ENCODE measurements at places on chromosomes 5 and 9.
A peak's percentile ranks its signal among the peaks of the same experiment; 100 is the strongest.

- DNase-seq = no peak
These were observed 6.0 kb upstream of the SPATA31E1 start for GRCh38 chr9:87876708-87877107.

DNA sequence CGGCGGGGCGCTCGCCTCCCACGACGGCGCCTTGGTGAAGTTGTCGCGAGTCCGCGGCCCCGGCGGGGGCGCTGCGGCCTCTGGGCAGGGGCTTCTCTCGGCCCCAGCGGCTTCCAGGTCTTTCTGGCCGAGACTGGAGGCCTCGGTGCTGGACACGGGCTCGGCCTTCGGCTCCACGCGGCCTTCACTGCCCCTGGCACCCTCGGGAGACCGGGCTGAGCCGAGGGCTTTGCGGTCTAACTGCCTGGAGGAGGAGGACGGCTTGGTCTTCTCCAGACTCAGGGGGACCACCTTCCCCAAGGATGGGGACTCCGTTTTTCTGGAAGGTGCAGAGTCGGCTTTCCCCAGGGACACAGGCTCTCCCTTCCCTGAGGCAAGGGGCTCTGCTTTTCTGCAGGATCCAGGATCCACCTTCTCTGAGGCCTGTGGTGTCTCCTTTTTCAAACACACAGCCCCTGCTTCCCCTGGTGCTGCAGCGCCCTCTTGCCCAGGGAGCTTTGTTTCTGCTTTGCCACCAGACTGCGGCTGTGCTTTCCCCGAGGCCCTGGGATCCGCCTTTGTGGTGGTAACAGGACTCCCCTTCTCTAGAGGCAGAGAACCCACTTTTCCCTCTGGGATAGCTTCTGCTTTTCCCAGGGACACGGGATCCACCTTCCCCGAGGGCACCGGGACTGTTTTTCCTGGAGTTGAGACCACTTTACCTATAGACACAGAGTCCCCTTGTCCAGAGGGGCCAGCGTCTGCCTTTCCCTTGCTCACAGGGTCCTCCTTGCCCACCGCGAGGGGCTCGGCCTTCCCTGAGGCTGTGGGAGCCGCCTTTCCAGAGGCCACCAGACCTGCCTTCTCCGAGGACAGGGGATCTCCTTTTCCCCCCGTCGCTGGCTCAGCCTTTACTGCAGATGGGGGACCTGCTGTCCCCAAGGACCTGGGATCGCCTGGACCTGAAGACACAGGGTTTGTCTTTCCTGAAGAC, 12.3 kb downstream of the GPRIN1 start:
- DNase-seq = no peak

DNA sequence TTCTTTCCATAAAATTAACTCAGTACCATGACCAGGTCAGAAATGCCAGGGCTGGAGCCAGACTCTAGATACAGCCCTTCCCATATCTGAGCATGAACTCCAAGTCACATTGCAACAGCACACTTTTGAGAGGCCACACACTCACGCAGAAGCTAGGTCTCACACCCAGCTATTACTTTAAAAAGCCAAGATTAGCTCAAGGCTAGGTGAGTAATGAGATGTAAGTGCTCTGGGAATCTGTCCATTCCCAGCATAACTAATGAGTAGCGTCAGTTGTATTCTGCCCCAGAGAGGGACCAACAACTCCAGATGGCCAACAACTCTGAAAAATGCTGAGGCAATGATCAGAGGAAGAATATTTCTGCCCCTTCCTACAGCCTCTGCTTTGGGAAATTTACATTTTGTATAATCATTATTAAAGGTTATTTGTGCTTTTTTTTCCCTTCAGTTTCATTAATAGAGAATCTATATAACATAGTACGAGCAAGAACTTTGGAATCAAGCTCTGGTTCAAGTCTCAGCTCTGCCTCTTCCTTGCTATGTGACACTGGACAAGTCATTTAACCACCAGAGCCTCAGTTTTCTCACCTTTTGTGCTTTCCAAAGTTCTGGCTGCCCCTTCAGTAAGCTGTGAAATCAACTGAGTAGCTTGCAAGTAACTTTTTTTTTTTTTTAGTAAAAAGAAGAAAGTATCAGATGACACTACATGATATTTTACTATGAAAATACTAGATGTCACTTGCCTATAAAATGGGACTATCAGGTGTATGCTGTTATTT, 118.3 kb downstream of the NR6A1 start:
- DNase-seq = no peak

- no peak for DNase-seq
These were observed 42.9 kb downstream of the GLRX start for GRCh38 chr5:95779611-95780010.

GRCh38 chr5:175866377-175866907, 4.9 kb upstream of the CPLX2 start:
- no peak for DNase-seq

DNA sequence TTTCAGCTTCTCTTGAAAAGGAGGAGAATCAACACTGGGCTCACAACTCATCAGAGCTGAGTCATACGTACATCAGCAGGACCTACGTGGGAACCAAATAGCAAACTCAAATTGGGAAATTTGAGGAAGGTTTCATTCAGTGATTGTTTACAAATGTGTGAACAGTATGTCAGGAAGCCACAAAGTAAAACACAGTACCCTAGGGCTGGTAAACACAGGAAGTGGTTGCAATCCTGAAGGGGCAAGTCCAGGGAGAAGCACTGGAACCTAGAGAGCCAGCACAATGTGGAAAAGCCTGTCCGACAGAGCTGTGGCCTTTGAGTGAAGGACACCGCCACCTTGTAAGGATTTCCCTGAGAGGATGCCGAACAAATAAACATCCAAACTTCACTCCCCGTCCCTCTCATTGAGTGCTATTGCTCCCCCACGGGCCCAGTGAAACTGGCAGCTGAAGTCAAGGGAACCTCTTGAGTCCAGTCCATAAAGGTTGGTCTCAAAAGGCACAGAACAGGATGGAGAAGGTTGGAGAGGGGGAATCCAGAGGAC, 26.7 kb upstream of the RICTOR start:
- no peak for DNase-seq

- no peak for DNase-seq
These were observed 17.1 kb downstream of the APBA1 start for GRCh38 chr9:69655065-69655464.

DNA sequence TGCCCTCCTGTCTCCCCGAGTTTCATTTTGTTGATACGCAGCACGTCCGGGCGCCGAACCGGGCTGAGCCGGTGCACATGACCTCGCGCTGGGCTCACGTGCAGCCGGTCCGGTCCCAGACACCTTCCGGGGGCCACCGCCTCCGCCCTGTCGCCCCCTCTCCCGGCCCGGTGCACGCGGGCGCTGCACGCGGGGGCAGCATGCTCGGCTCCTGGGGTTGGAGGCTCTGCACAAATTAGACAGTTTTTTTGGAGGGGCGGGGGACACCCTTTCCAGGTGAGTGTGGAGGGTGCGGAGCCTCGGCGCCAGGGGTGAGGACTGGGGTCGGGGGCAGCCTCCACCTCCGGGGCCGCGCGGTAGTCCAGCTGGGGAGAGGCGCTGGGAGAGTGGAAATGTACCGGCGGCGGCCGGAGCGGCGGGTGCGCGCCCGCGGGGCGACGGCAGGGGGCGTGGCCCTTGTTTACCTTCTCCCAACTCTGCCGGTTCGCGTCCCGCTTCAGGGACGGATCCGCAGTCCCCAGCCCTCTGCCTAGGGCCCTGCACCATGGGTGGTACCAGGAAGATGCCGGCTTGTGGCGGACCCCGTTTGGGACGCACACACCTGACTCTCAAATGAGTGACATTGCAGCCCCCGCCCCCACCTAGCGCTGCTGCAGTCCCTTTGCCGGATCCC, 1.1 kb downstream of the JADE2 start:
- peak; percentile 37 for DNase-seq

GRCh38 chr5:112419986-112420864, 1.1 kb upstream of the EPB41L4A start:
- DNase-seq = no peak

GRCh38 chr9:5626727-5627634, 1.9 kb upstream of the RIC1 start:
- DNase-seq = no peak

GRCh38 chr9:1443450-1443849, 393.3 kb downstream of the DMRT2 start:
- DNase-seq = no peak

DNA sequence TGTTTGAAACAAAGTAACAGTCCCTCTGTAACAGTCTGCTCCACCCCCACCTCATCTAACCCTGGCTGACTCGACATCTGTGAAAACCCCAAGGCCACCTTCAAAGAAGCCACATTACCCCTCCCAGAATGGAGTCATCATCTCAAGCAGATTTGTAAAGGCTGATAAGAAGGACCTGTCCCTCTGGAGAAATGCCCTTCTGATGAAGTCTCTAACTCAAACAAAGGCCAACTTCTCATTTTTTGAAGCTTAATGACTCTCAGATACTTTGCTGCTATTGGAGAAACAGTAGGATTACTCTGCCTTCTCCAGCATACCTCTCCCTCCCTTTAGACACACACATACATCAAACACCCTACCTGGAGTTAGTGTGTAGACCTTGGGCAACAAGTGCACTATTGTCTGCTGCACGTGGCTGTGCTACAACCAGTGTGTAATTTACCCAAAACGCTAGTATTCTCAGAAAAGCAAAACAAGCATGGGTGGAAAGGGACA, 5.3 kb upstream of the SUSD1 start:
- peak; percentile 45 for DNase-seq

GRCh38 chr5:171984748-171985419, 21.6 kb downstream of the FBXW11 start:
- no peak for DNase-seq

DNA sequence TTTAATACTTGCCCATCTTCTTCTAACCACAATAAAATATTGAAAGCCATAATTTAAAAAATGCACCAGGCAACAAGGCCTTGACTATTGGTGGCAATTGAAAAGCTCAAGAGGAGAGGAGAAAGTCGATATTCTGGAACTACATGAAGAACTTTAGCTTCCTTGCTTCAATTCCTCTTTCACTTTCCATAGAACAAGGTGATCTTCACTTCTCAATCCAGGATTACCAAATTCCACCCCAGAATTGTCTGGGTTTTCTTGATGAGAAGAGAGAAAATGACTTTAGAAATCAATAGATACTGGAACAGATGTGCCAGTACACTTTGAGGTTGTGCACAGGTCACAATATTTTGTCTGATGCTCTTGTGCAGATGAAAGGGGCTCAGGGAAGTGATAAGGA, 52.2 kb downstream of the PTCD2 start:
- no peak for DNase-seq

DNA sequence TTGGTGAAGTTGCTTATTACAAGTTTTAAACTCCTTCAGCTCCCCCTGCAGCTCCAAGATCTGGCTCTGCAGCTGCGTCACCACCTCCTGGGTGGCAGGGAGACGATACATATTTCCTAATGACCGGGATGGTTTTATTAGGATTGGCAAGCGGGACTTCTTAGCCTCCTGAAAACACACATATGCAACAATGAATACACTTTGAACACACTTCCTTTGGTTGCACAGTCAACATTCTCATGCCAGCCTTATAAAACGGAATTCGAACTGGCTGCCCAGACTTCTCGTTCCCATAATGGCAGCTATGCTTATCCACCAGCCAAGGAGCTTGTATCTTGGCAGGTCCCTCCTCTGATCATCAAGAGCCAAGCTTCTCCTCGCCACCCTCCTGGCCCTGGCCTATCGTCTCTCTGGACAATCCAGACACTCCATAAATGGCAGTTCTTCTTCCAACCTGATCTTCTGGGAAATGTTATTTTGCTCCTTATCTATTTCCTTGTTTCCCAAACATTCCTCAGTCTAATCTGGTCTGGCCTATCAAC, 131.9 kb downstream of the CDK5RAP2 start:
- DNase-seq = no peak

DNA sequence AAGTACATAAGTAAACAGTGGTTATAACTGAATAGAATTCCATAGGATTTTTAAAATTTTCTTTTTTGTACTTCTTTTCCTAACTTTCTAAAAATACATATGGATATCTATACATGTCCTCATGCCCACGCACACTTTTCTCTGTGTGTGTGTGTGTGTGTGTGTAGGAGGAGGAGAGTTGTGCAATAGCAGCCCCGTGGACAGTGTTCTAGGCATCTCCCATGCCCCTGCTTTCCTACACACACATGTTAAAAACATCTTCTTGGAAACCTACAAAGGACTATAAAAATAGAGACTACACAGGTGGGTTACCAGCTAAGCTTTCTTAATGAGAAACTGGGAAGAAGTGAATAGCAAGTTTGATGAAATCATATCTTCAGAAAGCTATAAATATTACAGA, 19.8 kb upstream of the HEXB start:
- DNase-seq = no peak

- DNase-seq = no peak
These were observed 247.7 kb upstream of the ANKRD55 start for GRCh38 chr5:56480705-56481427.

GRCh38 chr5:68299105-68299504, 83.5 kb downstream of the PIK3R1 start:
- DNase-seq = no peak

- DNase-seq = no peak
These were observed 13.1 kb upstream of the LHFPL2 start for GRCh38 chr5:78661691-78662090.

- no peak for DNase-seq
These were observed 84.0 kb downstream of the COL5A1 start for GRCh38 chr9:134725605-134725940.

GRCh38 chr5:150611026-150611425, 29.4 kb upstream of the SYNPO start:
- no peak for DNase-seq

GRCh38 chr9:133836001-133836758, 98.0 kb upstream of the SARDH start:
- no peak for DNase-seq

GRCh38 chr5:42749020-42749419, 7.6 kb upstream of the CCDC152 start:
- no peak for DNase-seq

GRCh38 chr5:102617191-102618187, 118.7 kb upstream of the SLCO6A1 start:
- DNase-seq = no peak

DNA sequence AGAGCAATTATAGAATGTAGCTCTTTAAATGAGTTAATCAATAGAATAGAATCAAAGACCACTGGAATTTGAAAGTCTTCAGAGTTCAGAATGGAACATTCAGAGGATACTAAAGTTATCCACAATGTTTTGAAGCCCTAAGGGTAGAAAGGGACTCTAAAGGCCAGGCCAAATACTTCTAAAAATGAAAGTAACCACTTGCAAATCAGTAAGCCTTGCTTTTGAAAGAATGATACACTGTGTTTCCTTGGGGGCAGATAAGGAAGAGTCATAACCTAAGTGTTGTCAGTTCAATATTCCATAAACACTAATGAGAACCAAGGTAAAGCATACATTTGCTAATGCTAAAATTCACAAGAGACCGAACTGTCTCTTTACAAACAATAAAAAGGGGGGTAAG, 813.5 kb downstream of the PTPRD start:
- DNase-seq = no peak

DNA sequence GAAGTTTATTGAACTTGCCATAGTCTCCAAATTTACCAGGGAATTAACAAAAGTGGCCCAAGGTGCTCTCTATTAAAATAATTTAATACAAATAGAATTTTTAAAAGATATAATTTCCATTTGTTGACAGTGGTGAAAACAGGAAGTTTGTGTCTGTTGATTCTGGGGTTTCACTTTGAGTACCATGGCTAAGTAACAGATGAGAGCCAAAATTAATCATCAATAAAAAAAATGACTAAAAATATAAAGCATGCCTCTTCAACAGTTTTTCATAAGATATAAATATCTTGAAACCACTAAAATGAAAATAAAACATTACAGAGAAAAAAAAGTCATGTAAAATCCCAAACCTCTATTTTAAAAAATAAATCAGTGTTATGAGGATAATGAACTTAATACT, 49.8 kb downstream of the SGCD start:
- DNase-seq = no peak
